ENCODE measurements at places on chromosomes 5 and 9.

DNA sequence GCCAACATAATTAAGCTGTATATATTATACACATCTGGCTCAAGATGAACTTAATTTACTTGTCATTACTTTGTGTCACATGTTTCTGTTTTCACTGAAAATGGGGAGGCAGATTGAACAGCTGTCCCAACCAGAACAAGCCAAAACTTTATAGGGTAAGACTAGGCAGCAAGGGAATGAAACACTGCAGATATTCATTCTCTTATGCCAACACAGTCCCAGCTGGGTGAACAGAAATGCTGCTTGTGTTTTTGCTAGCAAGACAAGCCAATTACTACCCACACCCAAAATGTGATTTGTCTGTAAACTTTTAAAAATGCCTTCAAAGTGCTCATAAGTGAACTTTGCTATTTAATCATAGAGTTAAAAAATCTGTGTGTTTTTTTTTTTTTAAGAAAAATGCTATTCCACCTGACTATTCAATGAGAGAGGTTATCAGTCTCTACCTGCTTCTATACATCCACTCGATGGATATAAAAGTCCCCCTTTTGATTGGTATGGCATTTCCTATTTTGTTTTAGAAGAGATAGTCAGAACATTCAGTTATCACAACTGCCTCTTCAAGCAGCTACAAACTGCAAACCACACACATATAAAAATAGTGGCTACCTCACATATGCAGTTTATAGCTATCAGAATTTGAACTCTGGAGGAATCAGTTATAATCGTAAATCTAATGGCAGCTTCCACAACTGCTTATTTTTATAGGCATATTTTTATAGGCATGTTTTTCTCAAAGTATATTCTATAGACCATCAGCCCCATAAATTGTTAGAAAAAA, 91.9 kb upstream of the PPP1R2B start:
- DNase-seq, result no peak

DNA sequence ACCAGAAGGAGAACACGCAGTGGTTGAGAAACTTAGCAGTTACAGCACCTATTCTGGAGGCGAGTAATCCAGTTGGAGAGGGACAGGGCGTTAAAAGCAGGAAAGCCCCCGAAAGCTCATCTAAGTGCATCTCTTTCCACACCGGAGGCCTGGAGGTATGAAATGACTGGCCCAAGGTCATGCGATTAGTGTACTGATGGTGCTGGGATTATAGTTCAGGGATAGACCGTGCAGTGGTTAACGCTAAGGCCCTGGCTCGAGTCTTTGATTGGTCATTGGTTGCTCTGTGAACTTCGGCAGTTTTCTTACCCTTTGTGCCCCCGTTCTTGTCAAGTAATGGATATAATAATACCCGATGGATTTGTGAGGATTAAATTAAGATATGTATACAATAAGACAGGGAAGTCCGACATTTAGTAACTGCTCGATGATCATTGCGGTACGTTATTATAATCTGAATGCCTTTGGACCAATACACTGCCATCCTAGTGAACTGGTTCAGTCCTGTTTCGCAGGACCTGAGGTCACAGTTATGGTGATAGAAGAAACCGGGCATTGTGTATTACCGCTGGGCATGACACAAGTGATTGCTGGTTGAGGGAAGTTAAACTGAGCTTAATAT, 960 bp downstream of the CANX start:
- no peak for DNase-seq

- DNase-seq, result no peak
Measured at GRCh38 chr5:150189326-150189725, 536 bp upstream of the SLC6A7 start.

- no peak for DNase-seq
Measured at GRCh38 chr9:21685502-21685901, 116.9 kb upstream of the MTAP start.

DNA sequence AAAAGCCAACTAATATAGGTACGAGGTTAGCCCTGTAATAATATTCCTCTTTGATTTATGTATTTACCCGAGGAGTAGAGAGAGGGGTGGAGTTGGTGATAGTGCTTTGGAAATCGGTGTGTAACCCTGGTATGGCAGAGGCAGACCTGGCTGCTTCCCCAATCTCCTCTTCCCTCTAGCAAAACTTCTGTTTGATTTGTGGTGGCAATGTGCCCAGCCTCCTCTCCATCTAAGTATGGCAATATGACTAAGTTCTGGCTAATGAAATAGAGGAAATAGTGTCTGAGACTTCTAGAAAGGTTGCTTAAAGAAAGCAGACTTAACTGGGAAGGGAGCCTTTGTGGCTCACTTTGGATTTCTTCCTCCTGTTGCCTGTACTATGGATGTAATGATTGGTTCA, 491.1 kb downstream of the ENC1 start:
- no peak for DNase-seq

GRCh38 chr5:146745931-146746577, 132.5 kb downstream of the PPP2R2B start:
- no peak for DNase-seq

DNA sequence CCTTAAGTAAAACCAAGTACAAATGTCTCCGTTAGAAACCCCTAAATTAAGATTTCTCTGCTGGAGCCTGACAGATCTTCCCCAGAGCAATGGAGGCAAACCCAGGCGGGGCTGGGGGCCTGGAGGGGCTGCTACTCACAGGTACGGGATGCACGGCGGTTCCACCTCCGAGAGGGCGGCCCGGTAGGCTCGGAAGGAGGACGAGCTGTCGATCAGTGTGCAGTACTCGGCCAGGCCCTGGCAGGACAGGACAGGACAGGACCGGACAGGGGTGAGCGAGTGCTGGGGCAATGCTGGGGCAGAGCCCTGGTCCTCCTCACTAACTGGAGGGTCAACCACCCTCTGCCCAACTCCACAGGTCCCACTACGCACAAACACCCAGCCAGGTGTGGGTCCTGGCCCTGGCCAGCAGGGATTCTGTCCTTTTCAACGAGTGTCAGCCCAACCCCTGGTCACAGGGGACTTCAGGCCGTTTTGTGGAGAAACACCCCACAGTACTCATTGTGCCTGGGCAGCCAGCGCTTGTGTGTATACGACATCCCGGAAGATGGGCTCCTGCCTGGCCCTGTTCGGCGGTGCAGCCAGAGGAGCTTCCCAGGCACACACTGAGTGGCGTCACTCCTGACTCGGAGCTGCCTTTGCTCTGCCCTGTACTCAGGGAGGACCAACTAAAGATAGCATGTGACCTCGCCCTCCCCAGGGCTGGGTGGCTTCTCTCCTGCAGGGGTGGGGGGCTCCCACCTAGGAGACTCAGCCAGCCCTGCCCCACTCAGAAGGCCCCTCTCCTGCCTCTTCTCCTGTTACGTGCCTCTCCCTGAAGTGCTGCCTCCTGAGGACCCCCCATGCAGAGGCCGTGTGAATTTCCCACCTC, 37.4 kb downstream of the PRRT1B start:
- DNase-seq, result no peak

DNA sequence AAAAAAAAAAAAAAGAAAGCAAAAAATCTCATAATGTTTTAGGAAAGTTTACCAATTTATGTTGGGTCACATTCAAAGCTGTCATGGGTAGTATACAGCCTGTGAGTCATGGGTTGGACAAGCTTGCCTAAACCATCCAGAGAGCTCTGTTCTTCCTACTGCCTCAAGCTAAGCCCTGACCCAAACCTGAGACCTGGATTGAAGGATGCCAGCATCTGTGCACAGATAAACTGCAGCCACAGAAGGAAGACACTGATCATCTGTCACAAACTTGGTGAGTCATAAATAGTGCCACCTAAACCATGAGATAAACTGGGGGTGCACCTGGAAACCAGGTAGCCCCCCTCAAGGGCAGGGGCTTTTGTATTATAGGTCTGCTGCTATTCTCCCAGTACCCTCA, 31.0 kb downstream of the CSF2 start:
- no peak for DNase-seq

GRCh38 chr5:115375893-115376292, 79.4 kb upstream of the CCDC112 start:
- no peak for DNase-seq

DNA sequence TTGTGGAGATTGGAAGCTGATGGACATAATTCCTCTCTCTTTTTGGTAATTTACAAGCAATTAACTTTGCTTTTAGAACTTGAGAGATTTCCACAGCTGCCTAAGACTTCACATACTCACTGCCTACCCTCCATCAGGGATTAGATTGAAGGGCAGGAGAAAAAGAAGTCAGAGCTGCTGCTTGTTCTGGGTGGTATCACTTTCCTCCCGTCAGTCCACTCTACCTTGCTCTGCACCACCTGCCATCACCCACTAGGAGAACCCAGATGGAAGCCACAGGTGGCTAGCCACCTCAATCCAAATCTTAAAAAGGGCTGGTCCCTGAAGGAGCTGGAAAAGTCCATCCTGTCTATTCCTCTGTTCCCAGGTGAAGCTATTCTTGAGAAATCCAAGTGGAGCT, 10.5 kb downstream of the IRF1 start:
- no peak for DNase-seq

DNA sequence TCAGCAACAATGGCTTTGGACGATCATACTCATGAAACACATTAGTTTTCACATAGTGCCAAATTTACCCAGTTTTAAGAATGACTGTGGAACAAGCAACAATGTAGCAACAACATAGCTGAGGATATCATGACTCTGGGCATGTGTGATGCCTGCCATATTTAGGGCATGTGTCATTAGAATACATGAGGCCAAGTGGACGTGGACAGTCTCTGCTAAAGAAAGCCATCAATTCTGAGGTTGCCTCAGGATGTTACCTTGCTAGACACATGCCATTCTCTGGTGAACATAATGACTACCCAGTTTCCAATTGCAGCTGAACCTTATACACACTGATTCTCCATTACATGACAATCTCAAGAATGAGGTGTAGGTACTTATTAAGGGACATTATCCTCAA, 103.3 kb upstream of the ADAMTS19 start:
- no peak for DNase-seq

GRCh38 chr5:35898952-35899660, 39.3 kb downstream of the CAPSL start:
- no peak for DNase-seq

DNA sequence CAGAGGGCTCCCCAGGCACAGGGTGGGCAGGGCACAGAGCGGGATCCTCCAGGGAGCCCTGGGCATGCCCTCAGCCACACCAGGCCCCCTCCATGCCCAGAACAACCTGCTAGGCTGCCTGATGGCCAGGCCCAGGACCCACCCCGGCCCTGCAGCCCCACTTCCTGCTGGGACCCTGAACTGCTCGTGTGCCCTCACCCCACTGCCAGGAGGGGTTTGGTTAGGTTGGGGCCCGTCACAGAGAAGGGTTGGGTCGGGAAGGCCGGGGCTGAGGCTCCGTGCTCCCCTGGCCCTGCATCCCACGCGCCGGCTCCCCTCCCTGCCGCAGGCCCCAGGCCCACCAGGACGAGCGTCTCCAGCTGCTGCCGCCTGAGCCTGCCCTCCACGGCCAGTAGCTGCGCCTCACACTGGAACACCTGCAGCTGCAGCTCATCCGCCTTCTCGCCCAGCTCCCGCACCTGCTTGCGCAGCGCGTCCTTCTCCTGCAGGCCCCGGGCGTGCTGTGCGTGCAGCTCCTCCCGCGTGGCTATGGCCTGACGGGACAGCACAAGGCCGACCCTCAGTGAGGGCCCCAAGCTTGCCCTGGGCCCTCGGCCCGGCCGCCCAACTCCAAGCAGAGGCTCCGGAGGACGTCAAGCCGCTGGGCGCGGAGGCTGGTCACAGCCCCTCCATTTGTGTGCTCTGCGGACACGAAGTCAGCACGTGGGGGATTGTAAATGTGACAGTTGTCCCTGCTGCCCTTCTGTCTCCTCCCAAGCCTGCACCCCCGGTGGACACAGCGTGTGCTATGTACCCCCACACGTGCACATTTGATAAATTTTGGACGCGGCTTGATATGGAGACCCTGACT, 4.0 kb upstream of the DNLZ start:
- no peak for DNase-seq

DNA sequence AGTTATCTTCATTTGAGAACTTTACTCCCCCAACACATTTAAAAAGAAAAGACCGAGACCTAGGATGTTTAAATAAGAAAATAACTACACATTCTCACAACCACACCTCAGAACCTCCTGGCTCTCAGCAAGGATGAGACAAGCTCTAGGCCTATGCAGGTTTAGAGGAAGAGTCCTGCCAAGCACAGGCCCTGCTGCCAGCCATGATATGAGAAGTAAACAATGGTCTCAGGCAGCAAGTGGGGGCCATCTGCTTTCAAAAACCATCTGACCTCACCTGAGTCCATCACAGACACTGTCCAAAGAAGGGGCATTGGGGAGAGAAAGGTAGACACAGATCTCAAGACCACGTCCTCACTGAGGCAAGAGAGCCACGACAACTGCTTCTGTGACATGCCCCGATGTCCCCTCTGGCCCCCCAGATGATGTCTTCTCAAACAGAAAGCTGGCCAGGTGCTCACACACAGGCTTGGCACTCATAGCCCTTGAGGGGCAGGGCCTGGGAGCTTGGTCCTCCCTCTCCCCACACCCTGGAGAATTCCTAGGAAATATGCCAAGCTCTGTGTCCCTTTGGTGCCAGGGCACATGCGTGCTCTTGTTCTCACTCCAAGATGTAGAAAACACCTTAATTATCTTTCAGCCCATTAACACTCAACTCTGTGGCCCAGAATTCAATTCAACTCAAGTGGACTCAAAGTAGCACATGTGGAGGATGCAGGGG, 150.4 kb downstream of the FSTL4 start:
- DNase-seq, result no peak

Measured in DMS 273 treated with DMSO at 0.1 percent for 48 hours (cell line).